Common myeloid progenitor, CD34-positive (primary cell): ENCODE measurements at places on chromosomes 4 and X.
A peak's percentile ranks its signal among the peaks of the same experiment; 100 is the strongest.

DNA sequence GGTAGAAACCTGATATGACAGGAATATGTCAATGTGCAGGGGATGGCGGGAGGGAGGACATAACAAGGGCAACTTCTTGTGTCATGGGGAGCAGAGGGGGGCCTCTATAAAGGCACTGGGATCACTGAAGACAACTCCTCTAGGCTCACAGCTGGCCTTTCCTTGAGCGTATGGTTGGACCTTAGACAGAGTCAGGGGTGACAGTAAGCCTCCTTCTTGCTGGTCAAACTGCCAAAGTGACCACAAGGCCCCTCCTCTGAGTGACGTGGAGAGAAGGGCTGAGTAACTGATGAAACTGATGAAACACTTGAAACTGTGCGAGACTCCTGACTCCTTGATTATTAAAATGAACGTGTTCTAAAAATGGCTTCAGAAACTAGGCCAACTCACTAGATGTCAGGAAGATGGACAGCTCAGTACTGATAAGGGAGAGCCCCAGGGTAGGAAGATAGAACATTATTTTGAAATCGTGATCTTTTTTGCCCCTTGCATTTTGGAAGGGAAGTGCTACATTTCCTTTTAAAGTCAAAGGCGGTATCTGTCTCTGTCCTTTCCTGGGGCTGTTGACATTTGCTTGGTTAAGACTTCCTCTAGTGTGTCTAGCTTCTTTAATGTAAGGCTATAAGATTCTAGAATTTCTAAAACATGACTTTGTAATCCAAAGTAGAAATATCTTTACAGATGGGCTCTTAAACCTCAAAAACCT, 1.6 kb downstream of the RAB33A start:
- DNase-seq: peak; percentile 39

DNA sequence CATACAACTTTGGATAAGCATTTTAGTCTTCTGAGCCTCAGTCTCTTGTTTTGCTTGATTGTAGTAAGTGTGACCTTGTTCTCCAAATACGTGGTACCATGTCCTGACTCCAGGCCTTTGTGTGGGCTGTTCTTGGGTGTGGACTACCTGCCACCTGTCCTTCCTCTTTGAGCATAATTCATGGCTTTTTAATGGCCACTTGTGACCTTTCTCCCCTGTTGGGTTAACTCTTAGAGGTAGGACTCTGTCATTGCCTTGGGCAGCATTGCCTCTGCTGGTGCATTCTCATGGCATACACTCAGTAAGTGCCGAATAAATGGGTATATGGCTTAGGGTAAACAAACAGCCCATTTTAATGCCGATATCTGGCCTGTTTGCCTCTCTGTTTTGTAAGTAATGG, 3.0 kb downstream of the NSD2 start:
- DNase-seq: no peak

- DNase-seq: no peak
Observed at GRCh38 chrX:117400005-117400404, 716.6 kb downstream of the KLHL13 start.

- DNase-seq: no peak
Observed at GRCh38 chr4:54568184-54568583, 89.6 kb upstream of the KIT start.

GRCh38 chr4:111934314-111934713, 210.9 kb upstream of the FAM241A start:
- peak; percentile 22 for DNase-seq

DNA sequence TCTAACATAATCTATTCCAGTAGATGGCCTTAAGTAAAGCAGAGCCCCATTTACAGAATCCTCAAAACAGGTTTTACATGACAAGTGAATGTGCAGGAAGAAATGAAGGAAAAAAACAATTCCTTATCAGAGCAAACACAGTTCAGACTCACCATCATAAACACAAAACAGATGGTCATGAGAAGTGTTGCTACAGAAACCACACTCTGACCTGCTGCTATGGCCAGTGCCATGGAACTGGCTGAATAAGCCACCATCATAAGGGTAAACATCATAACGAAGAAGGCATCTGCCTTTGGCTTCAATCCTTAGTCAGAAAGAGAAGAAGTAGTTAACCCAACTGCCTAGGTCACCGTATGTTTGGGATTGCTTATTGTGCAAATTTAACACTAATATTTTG, 61.1 kb downstream of the ABCG2 start:
- no peak for DNase-seq

GRCh38 chr4:139639654-139640053, 26.0 kb upstream of the MGST2 start:
- DNase-seq: no peak

- DNase-seq: no peak
Observed at GRCh38 chrX:2458309-2458708, 42.5 kb downstream of the DHRSX start.

DNA sequence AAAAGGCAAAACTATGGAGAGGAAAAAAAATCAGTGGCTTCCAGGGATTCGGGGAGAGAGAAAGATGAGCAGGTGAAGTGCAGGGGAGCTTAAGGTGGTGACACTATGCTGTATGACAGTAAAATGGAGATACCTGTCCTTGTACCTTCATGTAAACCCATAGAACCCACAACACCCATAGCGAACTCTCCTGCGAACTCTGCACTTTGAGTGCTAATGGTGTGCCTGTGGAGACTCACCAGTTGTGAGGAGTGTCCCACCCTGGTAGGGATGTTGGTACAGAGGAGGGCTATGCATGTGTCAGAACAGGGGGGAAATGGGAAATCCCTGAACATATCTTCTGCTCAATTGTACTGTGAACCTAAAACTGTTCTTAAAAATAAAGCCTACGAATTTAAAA, 42.8 kb downstream of the HMX1 start:
- DNase-seq: no peak

DNA sequence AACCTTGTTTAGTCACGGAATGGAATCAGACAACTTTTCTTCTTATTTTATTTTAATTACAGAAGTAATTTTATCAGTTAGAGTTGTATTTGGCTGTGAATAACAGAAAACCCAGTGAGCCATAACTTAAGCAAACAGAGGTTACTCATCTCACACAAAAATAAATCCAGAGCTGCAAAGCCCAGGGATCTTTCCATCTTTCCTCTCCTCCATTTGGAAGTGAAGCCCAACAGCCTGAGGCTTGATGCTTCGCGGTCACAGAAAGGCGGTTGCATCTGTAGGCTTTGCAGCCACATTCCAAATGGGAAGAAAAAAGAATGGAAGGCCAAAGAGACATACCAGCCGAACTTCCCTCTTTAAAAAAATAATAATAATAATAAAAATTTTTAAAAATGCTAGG, 22.6 kb downstream of the CHRNA9 start:
- DNase-seq: no peak

- no peak for DNase-seq
Observed at GRCh38 chrX:68897118-68897945, 68.5 kb downstream of the EFNB1 start.
